ENCODE measurements at places on chromosomes 5 and 9. TPM values are rescaled to one million over a fixed set of nuclear protein-coding genes. Genes with fewer than 3 reads are reported as not detected.

Gene GABRB2
- total RNA-seq: not detected

Gene PCDHGB2
- total RNA-seq: 1.3 TPM

- DNase-seq: no peak
Measured at GRCh38 chr5:179131886-179132585, 71.9 kb downstream of the ZNF354C start.

GRCh38 chr9:117597977-117598376, 106.2 kb upstream of the TLR4 start:
- DNase-seq: no peak

- DNase-seq: no peak
Measured at GRCh38 chr9:133563291-133563796, 28.8 kb downstream of the ADAMTSL2 start.

Gene SLC6A18
- total RNA-seq: not detected
